A172 (cell line): ENCODE measurements at places on chromosomes 4 and X.

GRCh38 chrX:45740291-45740690 is 539.6 kb upstream of the DIPK2B start:
- no peak for DNase-seq

GRCh38 chrX:136192839-136193414 is 45.6 kb downstream of the FHL1 start:
- no peak for DNase-seq

- DNase-seq = no peak
These were observed 197.7 kb downstream of the INPP4B start for GRCh38 chr4:142648378-142648777.

DNA sequence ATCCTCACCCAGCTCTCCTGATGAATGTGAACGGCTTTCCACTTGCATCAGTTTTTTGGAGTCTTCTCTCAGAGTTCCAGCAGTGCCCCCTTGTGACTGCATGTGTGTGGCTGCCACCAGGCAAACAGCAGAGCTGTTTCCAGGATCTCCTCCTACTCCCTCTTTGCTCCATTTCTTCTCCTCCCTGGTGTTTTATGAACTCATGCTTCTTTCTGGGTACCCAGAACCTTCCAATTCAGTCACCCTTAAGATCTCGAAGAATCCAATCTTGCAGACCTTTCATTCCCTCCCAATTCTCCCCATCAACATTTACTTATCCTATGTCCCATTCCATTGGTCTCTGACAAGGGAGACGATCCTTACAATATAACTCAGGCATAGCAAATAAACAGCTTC is 6.8 kb upstream of the TCEANC start:
- peak; percentile 67 for DNase-seq

- no peak for DNase-seq
These were observed 12.1 kb downstream of the DGKK start for GRCh38 chrX:50458483-50458882.

- no peak for DNase-seq
These were observed 5.0 kb downstream of the NKX6-1 start for GRCh38 chr4:84494076-84494475.

- no peak for DNase-seq
These were observed 20.8 kb upstream of the ABCG2 start for GRCh38 chr4:88179261-88179660.

GRCh38 chr4:73248416-73248815 is 10.2 kb downstream of the ANKRD17 start:
- no peak for DNase-seq

- DNase-seq = peak; percentile 30
These were observed 162.2 kb downstream of the DCHS2 start for GRCh38 chr4:154329268-154329868.

- DNase-seq = no peak
These were observed 10.1 kb upstream of the NKX1-1 start for GRCh38 chr4:1416051-1416947.

GRCh38 chrX:88424541-88424940 is 322.5 kb upstream of the CPXCR1 start:
- DNase-seq = no peak

DNA sequence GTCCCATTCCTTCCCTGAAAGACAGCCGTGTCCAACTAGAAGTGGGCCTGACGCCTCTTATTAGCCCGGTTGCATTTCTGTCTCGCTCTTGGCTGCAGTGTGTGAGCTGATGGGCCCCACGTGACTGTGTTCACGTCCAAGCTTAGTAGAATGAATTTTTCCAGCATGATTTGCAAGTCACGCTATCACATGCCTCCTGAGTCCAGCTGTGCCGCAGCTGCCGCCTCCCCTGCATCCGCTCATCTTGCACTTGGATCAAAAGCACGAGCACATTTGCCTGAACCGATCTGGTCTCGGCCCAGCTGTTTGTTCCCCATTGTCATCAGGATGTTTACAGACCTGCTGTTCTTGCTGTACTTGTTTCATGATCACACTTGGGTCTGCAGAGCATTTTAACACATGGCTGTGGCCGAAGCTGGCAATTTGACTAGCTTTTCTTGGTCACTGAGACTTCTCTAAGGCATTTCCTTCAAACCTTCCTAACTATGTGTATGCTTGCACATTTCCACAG is 126.5 kb downstream of the KIT start:
- DNase-seq = no peak

GRCh38 chrX:50093625-50094024 is 107.2 kb downstream of the AKAP4 start:
- DNase-seq = no peak

- DNase-seq = no peak
These were observed 5.2 kb downstream of the NKX3-2 start for GRCh38 chr4:13539047-13539618.

GRCh38 chr4:79913581-79913980 is 159.4 kb downstream of the ANTXR2 start:
- peak; percentile 14 for DNase-seq

DNA sequence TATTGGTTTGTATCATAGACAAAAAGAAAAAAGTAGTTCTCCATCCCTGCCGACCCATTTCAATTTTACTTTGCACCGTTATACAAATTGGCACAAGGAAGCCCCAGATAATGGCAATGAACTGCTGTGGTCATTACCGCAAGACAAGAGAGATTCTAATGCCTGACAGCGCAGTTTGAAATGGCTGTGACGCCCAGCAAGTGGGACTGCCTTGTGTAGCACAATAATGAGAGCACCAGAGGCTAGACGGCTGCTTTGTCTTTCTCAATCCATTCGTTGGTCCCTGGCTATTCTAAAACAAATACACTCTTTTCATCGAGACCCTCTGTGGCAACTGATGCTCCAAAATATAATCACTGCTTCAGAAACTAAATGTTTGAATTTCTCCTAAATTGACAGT is 192.4 kb upstream of the NEIL3 start:
- no peak for DNase-seq

DNA sequence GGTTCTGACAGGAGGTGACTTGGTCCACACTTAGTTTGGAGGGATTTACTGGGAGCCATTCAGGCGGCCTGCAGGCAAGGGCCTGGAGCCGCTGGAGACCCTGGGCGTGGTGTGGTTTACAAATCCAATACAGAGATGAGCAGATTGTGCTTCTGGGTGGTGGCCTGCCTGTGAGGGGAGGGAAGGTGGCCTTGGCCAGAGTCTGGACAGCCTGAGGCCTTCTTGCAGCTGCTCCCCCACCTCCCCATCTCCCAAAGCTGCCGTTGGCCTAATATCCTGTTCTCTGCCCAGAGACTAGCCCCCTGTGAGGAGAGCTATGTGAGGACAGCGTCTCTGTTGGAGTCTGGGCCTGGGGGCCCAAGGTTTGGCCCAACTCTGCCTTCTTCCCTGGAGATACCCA is 163.9 kb upstream of the MAMLD1 start:
- no peak for DNase-seq

DNA sequence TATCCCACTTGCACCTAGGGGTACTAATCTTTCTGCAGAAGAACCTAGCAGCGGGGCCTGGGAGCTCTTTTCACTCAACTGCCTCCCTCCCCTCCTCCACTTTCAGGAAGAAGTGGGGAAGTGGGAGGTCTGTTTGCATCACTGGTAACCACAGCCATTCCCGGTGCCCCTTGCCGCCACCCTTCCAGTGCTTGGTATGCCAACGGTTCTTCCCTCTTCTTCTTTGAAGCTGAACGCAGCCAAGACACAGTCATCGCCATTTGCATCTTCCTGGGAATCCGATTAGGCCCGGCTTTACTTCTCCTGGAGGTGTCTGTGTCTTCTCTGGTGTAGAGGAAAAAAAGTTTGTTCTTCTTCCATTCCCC is 47.2 kb upstream of the RBPJ start:
- no peak for DNase-seq

DNA sequence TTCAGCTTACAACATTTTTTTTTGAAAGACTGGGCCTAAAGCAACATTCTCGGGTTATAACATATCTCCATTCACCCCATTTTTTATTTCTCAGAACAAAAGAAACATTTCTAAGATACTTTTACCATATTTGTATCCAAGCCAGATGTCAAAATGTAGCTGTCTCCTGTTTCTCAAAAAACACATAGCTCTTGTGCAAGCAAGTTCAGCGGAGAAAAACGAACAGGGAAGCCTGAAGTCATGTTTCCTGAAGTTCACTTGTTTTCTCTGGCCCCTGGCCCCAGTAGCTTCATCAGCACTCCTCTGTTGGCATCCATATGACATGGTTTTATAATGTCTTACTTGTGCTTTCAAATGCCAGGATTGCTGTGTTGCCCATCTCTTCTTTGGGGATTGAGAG is 218.2 kb downstream of the BANK1 start:
- no peak for DNase-seq

GRCh38 chr4:89322671-89323070 is 15.1 kb upstream of the GPRIN3 start:
- DNase-seq = no peak

DNA sequence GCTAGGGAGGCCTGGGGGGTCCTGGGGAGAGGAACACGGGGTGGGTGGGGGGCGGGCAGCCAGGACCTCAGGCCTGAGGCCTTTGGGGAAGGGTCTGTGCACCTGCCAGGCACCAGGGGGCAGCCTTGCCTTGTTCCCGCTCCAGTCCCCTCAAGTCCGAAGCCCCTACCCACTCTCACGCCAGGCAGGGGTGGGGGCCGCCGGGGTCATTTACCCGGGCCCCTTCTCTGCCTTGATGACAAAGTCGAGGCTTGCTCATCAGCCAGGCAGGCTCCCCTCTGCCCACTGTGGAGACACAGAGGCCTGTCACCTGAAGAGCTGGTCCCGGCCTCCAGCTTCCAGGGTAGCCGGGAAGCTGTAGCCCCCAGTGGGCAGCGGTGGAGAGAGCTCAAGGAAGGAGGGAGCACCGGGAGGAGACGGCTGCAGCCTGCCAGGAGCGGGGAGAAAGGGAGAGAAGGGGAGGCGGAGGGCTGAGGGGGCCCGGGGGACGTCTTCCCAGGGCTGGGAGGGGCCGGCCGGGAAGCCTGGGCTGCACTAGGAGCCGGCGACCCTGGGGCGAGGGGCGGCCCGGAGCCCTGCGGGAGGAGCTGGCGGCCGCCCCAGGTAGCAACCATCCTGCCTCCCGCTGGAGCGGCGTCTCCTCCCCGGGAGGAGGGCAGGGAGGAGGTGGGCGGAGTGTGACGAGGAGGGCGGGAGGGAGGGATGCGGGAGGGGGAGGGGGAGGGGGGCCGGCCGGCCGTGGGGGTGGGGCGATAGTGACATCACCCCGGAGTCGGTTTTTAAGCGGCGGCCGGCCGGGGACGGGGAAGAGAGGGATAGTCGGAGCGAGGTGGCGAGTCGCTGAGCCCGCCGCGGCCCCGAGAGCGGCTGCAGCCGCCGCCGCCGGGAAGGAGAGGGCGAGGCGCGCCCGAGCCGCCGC is at the start of gene SLC6A8:
TSS of gene SLC6A8 (plus strand) at position 806 of the 919 bp plus-strand sequence. CDS start 649 bp downstream, outside the sequence.
- DNase-seq = peak; percentile 43

DNA sequence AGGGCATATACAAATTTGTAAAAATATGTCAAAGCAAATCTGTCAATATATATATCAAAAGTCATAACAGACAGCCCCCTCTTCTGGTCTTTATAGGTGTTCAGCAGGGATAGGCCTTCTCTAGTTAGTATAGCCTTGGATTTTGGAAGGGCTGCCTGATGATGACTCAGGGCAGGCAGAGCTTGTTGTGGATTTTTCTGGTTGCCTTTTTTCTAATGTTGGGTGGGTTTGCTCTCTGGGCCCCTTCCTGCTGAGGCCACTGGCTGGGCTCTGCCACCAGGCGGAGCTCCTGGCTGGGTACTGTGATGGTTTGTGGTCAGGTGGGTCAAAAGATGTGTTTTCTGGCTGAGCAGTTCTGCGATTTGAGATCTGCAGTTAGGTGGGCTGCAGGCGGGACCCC is 294.2 kb downstream of the GRIA2 start:
- DNase-seq = no peak

- DNase-seq = peak; percentile 92
These were observed 170.0 kb downstream of the SMIM20 start for GRCh38 chr4:26083987-26084386.

- no peak for DNase-seq
These were observed 41.8 kb upstream of the NEIL3 start for GRCh38 chr4:177267911-177268310.

DNA sequence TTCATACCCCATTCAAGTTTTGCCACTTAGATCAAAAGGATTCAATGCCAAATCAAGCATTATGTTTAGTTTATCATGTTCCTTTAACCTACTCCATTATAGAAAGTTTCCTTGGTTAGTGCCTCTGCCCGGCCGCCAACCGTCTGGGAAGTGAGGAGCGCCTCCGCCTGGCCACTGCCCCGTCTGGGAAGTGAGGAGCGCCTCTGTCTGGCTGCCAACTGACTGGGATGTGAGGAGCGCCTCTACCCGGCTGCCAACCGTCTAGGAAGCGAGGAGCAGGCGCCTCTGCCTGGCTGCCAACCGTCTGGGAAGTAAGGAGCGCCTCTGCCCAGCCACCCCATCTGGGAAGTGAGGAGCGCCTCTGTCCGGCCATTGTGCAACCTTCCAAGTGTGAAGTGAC is 36.3 kb upstream of the PDGFRA start:
- no peak for DNase-seq

DNA sequence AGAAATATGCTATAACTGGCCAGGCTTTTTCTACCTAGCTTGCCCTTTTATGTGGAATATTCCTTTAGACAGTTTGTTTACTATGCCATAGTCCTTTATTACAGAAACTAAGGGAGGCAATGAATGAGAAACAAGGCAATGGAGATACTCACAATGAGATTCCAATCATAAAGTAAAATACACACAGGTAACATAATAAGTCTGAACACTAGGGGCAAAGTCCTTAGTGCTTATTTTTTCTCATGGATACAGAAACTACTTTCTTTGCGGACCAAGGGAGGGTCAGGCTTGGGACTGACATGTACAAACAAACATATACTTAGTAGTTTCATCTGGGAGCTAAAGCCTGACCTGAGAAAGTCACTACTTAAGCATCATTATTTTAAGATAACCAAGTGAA is 16.0 kb upstream of the UGT8 start:
- no peak for DNase-seq

GRCh38 chr4:113457886-113458285 is 303.7 kb downstream of the CAMK2D start:
- no peak for DNase-seq

DNA sequence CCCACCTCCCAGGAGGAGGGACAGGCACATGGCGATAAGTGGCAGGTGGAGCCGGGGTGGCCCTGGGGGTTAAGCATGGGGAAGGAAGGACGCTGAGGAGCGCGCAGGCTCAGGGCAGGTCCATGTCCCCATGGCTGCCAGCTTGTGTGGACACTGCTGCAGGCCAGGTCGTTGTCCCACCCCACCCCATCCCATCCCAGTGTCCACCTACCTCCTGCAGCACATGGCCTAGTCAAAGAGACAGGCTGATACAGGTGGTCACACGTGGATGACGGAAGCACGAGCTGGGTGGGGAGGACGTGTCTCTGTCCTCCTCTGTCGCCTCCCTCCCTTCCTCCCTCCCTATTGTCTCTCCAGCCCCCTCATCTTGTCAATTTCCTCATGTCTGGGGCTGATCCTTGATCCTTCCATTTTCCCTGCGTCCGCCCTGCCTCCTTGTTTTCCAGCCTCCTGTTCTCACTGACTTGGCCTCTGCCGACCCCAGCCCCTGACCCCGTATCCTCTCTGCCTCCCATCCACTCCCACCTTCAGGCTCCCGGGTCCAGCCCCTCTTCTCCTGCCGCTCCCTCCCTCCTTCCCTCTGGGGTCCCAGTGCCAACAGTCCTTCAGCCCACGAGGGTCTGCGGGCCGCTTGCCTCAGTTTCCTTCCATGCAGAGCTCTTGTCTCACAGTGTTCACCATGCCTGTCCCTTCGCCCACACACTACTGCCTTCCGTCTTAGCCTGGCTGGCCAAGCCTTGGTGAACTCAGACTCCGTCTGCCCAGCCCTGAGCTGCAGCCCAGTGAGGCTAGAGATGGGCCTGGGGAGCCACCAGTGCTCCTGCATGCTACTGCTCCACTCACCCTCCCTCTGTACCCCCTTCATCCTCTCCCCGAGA is 15.5 kb upstream of the ADD1 start:
- DNase-seq = no peak

- DNase-seq = no peak
These were observed 93.6 kb downstream of the RBM47 start for GRCh38 chr4:40536032-40536431.
